ENCODE measurements at places on chromosomes 7 and 10.
A peak's percentile ranks its signal among the peaks of the same experiment; 100 is the strongest.

- no peak for DNase-seq
Measured at GRCh38 chr10:16529853-16530252, 8.2 kb upstream of the C1QL3 start.

DNA sequence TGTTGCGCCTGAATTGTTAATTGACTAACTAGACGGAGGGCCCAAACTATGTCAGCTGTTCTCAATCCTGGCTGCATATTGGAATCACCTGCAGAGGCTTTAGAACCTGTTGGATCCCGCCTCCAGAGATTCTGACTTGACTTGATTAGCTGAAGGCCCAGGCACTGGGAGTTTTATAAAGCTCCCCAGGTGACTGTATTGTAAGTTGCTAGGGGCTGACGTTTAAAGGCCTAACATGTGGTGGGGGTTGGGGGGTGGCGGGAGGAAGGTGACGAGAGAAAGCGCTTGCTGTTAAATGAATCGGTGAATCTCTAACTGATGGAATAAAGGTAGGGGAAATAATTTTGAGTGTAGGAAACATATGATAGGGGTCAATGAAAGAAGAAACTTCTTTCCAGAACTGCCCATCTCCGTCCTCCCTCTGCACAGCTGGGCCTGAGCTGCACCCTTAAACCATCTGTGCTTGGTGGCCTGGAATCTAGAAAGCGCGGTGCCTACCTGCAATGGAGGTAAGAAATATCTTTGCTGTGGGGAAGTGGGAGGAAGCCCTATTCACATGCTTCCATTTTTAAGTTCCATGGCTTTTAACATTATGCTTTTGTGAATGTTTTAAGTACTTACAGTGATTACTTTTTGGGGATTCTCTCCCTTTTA is 225.0 kb upstream of the FAM3C start:
- DNase-seq, result peak; percentile 73

DNA sequence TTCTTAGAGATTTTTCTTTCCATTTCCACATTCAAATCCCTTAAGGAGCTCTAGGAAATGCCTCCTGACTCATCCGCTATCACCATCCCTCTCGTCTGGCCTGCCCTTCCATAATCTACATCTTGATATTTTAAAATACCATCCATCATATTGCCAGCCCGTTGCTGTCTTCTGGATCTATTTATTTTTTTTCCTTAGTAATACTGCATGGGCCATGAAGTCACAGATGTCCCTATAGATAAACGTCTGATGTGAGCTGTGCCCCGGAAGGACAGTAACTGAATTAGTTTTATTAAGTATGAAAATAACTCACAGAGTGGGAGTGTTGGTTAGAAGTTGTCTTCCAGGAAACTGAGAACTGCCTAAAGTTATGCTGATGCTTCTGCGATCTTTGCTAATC is 76.2 kb downstream of the KLF6 start:
- no peak for DNase-seq

GRCh38 chr7:28754027-28754426 is 204.1 kb downstream of the TRIL start:
- no peak for DNase-seq

DNA sequence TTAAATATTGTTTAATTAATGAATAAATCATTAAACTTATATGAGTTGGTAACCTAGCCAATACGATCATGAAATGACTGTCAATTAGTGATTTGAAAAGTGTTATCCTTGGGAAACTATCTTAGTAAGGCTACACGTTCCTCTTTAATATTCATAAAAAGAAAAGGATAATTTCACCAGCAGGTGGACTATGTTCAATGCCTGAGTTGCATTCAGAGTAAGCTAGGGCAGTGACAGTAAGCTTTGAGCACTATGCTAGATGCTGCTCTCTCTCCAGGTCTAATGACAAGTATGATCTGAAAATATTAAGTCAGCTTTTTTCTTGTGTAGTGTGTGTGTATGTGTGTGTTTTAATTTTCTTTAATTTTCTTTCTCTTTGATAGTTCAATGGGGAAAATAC is 486.3 kb upstream of the PCDH15 start:
- no peak for DNase-seq

DNA sequence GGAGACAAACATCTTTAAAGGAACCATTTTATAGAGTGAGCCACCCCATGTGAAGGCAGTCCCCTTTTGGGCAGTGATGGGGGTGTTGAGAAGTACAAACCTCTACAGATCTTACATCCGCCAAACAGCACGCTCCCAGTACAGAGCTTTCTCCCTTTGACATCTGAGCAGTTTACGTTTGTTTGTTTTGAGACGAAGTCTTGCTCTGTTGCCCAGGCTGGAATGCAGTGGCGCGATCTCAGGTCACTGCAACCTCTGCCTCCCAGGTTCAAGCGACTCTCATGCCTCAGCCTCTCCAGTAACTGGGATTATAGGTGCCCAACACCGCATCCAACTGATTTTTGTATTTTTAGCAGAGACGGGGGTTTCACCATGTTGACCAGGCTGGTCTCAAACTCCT is 128.9 kb downstream of the CCDC3 start:
- no peak for DNase-seq

- no peak for DNase-seq
Measured at GRCh38 chr10:50291261-50291850, 40.0 kb upstream of the ASAH2 start.

DNA sequence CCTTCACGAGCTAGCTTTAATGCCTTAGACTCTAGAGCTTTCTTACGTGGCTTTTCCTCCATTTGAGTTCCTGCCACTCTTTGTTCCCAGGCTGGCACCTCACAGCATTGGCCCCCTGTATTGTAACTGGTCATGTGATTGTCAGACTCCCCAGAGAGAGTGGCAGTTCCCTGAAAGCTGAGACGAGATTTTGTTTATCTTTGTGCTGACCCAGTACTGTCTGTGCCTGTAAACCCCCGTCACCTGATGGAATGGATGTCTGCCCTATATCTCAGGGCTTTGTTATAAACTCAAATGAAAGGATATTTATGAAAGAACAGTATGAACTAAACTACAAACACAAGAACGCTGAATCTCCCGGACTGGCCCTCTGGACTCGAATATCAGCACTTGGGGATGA is 13.0 kb downstream of the NOBOX start:
- peak; percentile 40 for DNase-seq

DNA sequence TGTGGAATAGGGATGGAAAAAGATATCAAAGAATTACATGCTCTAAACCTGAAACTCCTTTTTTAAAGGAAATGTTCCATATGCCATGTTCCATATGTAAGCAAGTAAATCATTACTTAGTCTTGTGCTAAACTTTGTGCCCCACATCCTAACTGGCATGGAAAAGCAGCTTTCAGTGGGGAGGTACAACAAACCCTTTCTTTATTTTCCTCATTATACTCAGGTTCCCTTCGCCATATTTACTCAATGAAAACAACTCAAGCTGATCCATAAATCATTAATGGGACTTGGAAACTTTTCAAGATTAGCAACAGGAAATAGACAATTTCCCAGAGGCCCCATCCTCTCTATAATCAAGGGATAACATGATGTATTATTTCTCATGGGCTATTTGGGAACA is 56.0 kb downstream of the GSAP start:
- no peak for DNase-seq

GRCh38 chr10:114491933-114492332 is 87.6 kb upstream of the AFAP1L2 start:
- DNase-seq, result no peak

DNA sequence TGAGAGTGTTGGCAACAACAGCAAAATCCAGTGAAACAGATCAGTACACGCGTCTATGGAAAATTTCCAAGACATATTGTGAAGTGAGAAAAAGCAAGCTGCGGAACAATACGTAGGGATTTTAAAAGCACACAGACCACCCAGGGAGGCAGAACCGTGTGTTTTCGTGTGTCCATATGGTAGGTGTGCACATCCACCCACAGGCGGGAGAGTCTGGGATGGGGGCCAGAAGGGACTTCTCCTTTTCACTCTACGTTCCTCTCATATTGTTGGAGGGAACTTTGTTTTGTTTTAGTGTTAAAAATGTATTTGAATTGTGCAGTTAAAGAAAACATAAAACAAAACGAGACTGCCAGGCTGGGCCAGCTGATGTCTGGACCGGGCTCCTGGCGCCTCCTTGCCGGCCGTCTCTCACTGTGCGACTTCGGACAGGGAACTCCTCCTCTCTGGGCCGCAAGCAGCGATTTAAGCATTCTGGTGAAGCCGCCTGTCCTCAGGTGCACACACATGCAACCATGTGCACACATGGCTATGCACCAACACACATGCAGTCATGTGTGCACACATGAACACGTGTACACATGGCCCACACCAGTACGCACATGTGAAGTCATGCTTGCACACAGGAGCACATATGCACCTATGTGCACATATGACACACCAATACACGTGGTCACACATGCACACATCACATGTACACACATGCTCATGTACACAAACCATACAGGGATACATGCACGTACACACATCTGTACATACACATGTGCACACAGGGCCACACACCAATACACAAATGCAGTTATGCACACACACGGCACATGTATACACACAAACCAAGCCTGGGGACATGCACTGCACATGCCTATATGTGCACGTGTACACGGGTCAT is 141.1 kb downstream of the ELFN1 start:
- DNase-seq, result no peak

DNA sequence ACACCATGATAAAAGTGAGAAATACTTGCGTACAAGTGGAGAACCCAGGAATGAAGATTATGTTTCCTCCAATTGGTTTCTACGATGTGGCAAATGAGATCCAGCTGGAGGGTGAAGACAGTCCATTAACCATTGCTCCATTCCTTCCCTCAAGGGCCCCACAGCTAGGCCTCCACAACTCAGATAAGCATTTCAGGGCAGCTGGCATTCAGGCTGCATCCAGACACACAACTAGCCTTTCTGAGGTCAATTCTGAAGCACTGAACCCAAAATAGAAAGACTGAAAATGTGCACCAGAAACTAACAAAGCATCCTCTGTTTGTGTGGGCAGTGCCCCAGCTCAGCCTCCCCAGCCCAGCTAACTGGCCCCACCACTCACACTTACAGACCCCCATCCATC is 94.8 kb downstream of the GSAP start:
- DNase-seq, result no peak

DNA sequence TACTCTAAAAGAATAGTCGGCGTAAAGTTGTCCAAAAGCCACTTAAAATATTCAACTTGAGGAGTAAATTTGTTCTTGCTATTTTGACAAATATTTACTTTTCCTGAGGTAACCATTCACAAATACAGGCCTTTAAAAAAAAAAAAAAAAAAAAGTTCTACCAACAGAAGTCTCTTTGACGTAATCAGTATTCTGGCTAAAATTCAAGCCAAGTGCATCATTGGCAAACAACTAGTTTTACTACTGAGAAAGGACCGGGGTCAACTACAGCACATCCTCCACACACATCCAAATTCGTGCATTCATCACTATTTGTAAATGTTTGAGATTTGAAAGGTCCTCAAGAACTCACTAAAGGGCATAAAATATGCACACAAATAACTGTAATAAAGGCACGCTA is 2.0 kb downstream of the OAT start:
- DNase-seq, result no peak

DNA sequence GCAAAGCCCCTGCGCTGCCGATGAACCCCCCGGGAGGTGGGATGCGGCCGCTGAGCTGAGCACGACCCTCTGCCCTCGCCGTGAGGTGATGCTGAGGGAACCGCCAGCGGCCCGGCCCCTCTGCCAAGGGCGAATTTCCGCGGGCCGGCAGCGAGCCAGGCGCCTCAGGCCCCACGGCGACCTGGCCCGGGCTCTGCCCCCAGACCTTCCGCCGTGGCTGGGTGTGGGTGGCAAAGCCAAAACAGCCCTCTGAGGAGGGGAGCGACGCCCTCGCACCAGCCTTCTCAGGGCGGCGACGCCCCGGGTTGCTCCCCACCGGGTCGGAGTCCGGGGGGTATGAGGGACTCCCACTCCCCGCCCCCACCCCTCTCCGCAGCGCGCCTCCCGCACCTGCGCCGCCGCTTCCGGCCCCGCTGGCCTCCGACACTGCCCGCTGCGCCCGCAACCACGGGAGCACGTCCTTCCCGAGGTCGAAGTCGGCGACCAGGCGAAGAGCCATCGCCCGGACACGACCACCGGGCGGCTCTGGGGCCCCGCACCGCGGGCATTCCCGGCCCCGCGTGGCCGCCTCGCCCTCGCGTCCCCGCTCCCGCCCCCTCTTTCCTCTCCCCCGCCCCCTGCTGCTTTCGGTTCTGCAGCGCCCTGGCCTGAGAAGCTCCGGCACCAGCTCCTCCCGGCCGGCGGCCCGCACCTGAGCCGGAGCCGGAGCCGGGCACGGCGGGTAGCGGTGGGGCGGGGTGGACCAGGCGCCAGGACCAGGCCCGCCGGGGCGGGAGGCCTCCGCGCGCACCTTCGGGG is at the start of gene GSAP:
GSAP (minus strand) TSS at position 527 of the 798 bp plus-strand sequence; CDS start at position 499, 28 bp downstream.
- peak; percentile 86 for DNase-seq

- no peak for DNase-seq
Measured at GRCh38 chr10:36634916-36635315, 490.5 kb upstream of the ANKRD30A start.

- DNase-seq, result no peak
Measured at GRCh38 chr7:105806592-105807447, 69.6 kb downstream of the ATXN7L1 start.

GRCh38 chr7:156279635-156280034 is 360.9 kb upstream of the RNF32 start:
- no peak for DNase-seq

DNA sequence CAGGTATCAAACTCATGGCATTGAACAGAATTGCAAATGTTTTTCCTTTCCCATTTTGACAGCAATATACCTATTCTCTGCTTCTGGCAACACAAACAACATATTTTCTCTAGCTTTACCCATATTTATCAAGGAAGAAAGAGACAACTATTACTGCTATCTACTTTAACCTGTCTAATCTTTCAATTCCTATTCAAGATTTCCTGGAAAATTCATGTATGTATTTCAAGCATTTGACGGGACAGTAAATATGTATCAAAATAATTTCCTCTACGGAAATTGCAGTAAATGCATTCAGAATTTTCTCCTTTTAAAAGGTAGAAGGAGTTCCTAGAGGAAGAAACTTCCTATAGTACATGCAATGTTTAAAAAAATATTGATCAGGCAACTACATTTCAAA is 179.3 kb upstream of the LRRN3 start:
- no peak for DNase-seq

GRCh38 chr10:19775296-19775695 is 40.9 kb upstream of the PLXDC2 start:
- DNase-seq, result no peak

GRCh38 chr7:74495112-74496086 is 41.7 kb downstream of the GTF2IRD1 start:
- DNase-seq, result peak; percentile 48

DNA sequence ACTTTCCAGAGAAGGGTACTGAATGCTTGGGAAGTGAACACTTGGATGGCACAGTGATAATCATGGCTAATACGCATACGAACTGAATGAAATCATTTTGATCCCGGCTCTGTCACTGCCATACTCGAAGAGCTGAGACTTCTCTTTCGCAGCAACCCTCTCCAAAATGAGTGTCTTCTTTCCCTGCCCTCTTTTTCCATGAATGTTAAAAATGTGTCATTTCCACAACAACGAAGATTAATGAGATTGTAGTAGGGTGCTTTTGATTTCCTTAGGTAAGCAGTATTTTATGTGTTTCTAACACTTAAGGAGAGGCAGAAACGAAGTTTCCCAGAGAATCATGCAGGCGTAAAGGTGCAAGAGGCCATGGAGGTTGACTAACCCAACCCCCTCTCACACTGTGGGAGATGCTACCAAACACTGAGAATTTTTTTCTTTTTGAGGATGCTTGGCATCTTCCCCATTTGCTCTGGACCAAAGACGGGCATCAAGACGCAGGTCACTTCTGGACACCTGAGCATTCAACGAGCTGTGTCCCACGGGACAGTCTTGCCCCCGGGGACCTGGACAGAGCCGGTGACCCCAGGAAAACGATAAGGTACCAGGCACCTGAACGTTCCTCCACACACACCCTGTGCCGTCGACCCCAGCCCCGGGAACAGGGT is 823 bp downstream of the COPG2 start:
- DNase-seq, result no peak

GRCh38 chr7:22831602-22832305 is 9.1 kb upstream of the TOMM7 start:
- DNase-seq, result no peak

Data from endodermal cell (in vitro differentiated cells).